Activated CD4-positive, alpha-beta T cell treated with anti-CD3 and anti-CD28 coated beads for 24 hours (primary cell): ENCODE measurements at places on chromosomes 1 and 21.

GRCh38 chr1:169483500-169483966 is 2.2 kb downstream of the SLC19A2 start:
- DNase-seq = no peak

DNA sequence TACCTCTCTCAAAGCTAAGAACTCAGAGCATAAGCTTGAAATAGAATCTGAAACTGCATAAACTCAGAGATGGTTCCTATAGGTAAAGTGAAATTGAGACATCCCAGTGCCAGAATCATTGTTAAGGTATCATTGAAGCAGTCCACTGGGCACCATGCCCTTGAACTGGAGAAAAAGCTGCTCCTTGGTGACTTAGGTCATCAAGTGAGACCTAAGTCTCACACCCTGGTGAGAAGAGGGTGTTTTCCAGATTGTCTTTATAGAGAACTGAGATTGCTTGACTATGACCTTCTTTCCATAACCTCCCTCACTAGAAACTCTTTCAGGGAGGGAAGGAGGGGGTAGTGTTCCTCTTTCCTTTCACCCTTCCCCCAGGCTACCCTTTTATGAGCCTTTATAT is 9.4 kb upstream of the ATP6V1G3 start:
- no peak for DNase-seq

DNA sequence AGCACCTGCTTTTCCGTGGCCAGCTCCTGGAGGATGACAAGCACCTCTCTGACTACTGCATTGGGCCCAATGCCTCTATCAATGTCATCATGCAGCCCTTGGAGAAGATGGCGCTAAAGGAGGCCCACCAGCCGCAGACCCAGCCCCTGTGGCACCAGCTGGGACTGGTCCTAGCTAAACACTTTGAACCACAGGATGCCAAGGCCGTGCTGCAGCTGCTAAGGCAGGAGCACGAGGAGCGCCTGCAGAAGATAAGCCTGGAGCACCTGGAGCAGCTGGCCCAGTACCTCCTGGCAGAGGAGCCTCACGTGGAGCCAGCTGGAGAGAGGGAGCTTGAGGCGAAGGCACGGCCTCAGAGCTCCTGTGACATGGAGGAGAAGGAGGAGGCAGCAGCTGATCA is 413 bp downstream of the UBL4B start:
- no peak for DNase-seq

DNA sequence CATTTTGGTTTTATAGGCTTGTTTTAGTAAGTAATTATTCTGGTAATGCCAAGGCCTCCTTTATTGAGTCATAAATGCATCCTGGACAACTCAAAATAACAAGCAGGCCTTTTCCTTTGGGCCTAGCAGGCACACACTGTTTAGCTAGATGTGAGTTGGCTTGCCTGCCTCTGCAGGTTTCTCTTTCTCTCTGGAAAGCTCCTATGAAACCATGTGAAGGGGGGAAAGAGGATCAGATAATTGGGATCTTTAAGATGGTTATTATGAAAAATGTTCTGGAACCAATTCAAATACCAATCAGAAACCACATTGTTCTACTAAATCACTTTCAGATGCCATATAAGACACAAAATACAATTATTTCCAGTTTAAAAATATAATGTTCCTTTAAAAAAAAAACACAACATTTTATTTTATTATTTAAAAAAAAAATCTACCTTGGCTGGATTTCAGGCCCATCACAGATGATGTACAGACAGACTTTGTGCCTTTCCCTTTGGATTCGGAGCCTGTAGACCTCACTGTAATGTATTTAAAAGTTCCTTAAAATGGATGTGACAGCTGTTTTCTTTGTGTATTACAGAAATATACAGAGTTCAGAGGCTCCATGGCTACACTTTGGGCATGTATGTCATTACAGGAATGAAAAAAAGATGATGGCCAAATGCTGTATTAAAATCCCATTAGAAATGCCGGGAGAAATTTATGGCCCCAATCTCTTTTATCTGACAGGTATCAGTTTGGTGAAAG is 80.2 kb downstream of the NTMT2 start:
- DNase-seq = no peak

DNA sequence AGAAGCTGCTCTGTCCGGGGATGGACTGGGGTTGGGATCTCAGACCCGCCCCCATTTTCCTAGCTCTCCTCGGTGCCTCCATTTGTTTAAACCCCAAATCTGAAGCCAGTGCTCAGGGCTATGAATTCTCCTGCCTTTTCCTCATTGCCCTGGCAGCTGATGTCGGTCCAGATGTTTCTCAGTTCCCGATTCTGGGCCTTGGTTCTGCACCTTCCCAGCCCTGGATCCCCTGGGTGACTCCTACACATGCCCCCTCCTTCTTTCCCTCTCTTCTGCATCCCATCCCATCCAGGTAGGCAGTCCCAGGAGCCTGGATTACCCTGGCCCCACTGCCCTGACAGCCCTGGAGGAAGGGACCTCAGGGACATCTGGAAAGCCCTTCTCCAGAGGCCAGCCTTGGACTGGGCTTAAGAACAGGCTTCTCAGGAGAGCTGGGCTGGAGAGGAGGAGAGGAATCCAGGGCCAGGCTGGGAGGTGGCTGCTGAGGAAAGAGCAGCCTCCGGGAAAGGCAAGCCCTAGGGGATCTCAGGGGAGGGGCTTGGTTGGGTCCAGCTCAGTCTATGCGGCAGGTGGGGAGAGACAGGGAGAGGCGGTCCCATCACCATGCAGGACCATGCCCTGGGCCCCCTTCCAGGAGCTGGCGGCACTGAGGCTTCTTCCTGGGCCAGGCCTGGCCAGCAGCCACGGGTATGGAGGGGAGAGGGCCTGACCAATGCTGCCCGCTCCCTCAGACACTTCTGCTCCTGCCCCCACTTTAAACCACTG is 6.8 kb upstream of the EPS8L3 start:
- no peak for DNase-seq

DNA sequence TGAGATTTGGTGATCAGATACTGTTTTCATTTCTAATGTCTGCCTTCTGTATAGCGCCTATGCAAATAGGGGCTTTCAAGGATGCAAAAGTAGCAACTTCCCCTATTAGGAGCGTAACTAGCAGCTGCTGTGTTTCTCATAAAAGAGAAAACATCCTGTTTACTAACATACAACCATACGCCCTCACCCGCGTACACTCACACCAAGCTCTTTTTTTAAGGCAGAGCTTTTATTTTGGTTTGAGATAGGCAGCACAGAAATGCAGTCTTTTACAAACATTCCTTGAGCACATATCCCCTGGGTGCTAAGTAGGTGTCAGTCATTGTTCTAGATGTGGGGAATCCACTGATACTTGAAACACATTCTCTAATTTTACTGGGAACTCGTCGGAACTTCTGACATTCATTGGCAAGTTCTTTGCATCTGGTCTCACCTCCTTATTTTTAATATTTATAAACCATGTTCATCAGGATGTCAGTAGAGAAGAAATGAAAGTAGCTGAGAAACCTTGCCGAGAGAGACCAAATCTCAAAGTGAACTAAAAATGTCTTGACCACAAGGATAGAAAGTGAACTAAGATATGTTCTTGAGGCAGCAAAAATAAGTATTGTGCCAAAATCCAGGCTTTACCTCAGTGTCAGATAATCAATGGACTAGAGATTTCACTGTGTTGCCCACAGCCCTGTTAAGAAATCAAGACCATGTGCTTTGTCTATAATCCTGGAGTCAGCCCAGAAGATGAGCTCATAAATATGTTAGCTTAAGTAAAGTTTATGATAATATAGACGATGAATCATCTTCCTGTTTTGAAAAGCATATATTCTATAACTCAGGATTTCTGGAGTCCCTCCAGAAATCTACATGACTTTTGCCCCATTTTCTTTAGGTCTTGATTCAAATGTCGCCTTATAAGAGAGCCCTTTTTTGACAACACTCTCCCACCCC is 350.9 kb downstream of the ST6GALNAC3 start:
- no peak for DNase-seq
